ENCODE measurements at places on chromosomes 1 and 21.

DNA sequence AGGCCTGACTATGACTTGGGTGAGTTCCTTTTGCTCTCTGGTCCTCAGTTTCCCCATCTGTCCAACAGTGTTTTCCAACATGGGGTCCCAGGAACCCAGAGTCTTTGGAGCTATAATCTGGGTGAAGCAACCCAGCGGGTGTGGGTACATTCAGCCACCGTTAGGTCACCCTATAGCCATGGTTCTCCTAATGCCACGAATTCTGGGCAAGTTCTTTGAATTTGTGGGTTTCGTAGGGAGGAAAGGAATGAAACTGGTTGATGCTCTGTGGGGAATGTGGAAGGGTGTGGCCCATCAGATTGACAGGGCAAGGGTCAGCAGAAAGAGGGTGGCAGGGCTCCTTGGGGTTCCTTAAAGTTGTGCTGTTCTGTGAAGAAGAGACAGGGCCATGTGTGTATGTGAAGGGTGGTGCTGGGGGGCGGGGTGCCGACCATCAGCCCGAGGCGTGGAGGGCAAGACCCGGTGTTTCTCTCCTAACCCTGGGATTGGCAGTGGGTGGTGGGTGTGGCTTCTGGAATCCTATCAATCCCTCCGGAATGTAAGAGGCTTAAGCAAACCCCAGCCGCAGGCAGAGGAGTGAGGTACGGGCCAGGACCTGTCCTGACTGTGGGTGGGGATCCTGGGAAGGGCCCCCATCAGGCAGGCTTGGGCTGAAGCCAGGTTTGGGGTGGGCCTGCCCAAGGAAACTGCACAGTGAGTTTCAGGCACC, 35.5 kb upstream of the ZNF362 start:
- DNase-seq = no peak

DNA sequence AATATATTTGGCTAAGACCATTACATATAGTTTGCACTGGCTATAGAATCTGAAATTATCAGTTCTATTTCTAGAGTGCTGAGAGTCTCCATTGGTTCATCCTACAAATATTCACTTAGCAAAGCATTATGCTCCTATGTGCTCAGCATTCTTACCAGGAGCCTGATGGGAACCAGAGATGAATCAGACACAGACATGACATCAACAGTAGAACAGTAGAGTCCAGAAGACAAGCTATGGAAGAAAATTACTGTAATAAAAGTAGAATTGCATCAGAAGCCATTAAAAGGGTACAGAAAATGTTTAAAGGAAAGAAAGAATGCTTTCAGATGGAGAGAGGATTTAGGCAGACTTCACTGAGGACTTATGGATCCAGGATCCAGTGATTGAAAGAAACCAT, 271.7 kb upstream of the SNX7 start:
- DNase-seq = no peak

DNA sequence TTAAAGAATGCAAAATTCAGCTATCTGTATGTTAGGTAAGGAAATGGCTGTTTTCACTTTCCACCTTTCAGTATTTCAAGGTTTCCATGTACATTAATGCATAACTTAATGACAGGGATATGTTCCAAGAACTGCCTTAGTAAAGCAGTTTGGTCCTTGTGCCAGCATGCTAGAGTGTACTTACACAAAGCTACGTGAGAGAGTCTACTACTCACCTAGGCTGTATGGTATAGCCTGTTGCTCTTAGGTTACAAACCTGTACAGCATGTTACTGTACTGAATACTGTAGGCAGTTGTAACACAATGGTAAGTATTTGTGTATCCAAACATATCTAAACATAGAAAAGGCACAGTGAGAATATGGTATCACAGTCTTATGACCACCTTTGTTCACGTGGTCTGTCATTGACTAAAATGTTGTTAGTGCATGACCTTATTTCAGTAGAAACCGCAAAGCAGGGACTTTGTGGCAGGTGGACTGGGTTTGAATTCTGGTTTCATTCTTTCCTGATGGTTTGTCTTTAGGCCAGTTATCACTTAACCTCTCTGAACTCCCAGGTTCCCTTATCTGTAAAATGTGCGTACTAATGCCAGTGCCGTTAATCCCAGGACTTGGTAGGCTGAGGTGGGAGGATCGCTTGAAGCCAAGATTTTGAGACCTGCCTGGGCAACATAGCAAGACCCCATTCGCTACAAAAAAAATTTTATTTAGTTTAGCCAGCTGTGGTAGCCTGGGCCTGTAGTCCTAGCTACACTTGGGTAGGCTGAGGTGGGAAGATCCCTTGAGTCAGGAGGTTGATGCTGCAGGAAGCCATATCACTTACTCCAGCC, 4.9 kb downstream of the SMYD2 start:
- no peak for DNase-seq

DNA sequence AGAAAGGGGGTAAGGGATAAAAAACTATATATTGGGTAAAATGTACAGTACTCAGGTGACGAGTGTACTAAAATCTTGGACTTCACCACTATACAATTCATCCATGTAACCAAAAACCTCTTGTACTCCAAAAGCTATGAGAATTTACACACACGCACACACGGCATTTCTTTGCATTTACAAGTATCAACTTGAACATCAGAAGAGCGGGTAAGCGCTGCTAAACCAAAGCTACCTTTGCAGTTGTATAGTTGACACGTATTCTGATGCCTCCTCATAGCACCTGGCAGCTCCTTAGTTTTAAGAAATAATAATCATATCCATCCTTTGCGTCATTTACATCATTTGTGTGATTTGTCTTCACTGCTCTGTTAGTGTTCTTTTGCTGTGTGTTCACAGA, 17.6 kb downstream of the CDC42BPA start:
- DNase-seq = no peak

DNA sequence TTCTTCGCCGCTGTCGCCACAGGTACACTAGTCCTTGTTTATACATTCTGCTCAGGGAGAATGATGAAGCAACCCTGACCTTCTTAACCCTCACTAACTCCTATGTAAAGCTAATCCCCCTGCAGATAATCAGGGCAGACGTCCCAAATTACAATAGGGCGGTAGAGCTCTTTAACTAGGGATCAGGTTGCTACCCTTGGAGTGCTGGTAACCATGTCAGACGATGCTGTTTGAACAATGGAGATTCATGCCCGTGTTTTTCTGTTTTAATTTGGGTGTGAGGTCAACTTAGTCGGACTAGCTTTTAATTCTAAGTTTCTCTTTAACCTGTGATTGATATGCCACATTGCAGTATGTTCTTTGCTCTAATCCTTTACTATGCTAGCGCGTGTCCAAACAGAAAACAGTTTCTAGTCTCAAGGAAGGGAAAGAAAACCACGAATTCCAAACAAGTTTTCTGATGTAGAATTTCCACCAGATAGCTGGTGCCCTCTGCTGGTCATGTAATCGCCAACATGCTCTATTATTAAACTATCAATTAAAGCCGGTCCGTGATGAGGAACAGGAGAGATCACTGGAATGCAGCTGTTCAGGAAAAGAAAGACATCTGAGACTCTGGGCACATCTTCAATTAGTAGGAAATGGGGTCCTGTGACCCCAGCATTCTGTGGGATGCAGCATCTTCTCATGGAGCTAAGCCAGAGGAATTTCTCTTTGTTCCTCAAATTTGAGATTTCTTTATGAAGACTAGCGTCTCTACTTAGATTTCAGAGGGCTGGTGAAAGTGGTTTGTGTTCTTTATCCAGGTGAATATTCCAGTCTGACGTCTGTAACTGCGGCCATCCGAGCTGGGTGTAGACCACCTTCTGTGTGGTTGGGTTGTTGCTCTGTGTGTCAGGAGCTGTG, 18.3 kb upstream of the VAMP3 start:
- peak; percentile 56 for DNase-seq

GRCh38 chr1:197924516-197925123, 7.4 kb downstream of the LHX9 start:
- no peak for DNase-seq
